ENCODE measurements at places on chromosomes 2 and 18.

DNA sequence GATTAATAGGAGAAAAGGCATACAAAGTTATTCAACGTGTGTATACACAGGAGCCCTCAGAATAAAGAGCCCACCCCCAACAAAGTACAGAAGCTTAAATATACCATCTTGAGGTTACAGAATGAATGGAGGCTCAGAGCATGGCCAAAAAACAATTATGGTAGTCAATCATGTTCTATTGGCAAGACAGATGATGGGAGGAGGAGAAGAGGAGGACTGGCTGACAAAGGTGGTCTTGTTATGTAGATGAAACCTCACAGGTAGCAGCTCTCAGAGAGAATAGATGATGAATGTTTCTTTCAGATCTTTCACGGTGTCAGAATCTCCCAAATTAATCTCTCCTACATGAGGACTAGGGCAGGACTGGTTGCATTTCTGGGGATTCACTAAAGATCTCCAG lies 66.0 kb downstream of the ARL4C start:
- no peak for DNase-seq

- no peak for DNase-seq
Observed at GRCh38 chr18:68928762-68929675, 131.1 kb downstream of the CCDC102B start.

DNA sequence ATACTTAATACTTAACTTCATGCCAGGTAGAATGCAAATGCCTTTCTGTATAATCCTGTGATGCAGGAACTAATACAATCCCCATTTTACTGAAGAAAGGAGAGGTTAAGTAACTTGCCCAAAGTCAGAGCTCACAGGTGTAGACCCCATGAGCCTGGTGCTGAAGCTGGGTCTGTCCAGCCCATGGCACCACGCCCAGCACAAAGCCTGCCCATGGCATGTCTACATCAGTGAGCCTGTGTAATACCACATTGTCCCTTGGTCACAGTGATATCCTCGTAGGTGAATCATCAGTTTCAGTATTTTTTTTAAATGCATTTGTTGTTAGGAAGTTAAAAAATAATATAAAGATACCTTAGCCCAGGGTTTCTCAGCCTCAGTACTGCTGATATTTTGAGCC lies 69.9 kb upstream of the MCFD2 start:
- DNase-seq, result no peak

GRCh38 chr2:202945-203344 lies 60.9 kb downstream of the SH3YL1 start:
- no peak for DNase-seq

DNA sequence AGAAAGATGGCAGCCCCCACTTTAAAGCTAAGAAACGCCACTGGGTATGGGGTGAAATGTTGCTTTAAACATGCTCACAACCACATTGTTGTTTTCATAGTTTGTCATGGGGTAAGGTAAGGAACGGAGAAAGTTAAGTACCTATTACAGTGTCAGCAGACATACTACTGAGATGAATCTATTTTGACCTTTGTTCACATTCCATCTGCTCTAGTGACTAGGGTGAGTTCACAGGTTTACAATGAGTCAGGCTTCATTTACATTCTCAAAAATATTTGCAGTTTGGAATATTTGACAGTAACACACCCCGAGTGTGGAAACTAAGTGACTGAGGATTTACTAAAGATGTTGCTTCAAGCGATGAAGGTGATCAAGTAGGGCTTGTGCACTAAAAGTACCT lies 428.7 kb upstream of the ACVR2A start:
- DNase-seq, result no peak

All from T follicular helper cell (primary cell).